SIG-M5 (cell line): ENCODE measurements at places on chromosomes 6 and 20.

DNA sequence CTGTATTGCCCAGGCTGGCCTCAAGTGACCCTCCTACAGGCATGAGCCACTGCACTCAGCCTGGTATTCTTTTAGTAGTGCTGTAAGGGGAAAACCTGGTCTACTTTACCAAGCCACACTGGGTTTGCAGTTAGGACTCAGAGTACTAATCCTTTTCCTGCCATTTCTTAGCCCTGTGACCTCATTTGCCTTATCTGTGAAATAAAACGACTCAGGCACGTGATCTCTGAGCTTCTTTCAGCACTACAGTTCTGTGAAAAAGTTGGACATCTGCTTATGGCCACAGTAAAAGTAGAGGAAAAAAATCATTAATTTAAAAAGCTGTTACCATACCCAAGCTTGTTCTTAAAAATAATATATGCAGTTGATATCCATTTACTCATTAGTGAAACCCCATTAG lies 1007.5 kb downstream of the KIF16B start:
- DNase-seq: no peak

GRCh38 chr6:100538086-100538485 lies 73.4 kb upstream of the SIM1 start:
- DNase-seq: no peak

GRCh38 chr20:36497856-36498255 lies 43.5 kb upstream of the MYL9 start:
- no peak for DNase-seq

GRCh38 chr6:56146086-56146485 lies 101.3 kb downstream of the COL21A1 start:
- DNase-seq: no peak

DNA sequence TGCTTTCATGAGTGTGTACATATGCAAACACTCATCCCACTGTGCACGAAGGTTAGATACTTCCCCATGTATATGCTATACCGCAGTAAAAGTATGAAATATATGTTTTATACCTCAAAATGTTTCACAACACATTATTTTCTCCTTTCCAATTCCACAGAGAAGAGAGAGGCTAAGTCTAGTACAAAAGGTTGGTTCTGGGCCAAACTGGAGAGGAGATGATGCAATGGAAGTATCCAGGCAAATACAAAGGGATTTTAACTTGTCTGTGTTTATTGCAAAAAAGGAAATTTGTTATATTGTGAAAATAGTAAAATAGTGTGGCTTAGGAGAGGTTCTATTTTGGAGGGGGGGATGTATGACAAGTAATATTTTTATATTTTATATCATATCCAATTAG lies 112.6 kb downstream of the PLCB1 start:
- DNase-seq: no peak

- no peak for DNase-seq
Measured at GRCh38 chr6:98532004-98532403, 302.4 kb upstream of the POU3F2 start.

GRCh38 chr6:147201885-147202515 lies 2.2 kb upstream of the STXBP5 start:
- DNase-seq: no peak

GRCh38 chr6:113588646-113589045 lies 268.5 kb upstream of the MARCKS start:
- no peak for DNase-seq

- no peak for DNase-seq
Measured at GRCh38 chr6:70380252-70380651, 33.1 kb upstream of the FAM135A start.

DNA sequence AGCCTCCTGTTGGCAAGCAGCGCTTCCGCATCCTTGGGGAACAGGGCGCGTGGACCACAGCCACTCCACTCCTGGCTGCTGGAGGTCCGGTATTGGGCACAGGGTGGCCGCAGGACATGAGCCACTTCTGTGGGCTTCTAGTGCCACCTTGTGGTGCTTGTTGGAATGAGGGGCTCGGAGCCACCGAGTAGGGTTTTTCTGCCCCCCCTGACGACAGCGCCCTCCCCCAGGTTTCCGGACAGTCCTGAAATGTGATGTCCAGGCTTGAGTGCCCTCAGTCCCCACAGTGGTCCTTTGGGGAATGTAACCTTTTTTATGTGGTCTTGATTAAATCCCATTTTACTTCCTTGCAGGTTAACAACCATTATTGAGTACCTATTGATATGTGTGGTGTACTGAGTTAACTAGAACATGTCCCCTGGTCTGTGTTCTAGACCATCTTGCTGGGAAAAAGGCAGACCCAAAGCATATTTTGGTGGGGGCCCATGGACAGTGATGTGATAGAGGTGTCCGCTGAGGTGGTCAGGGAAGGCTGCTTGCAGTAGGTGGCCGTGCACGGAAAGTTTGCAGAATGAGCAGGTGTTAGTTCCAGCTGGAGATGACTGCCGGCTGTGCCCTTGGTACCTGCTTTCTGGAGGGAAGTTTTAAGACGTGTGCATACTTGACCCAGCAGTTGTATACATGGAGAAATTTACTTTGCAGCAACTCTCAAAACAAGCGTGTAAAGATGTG lies 70.0 kb downstream of the PTPN1 start:
- no peak for DNase-seq

- no peak for DNase-seq
Measured at GRCh38 chr6:71387179-71387578, 98.6 kb downstream of the OGFRL1 start.

- no peak for DNase-seq
Measured at GRCh38 chr6:47701363-47701762, 3.0 kb downstream of the ADGRF4 start.
